ENCODE measurements at places on chromosomes 3 and 15. TPM values are rescaled to one million over a fixed set of nuclear protein-coding genes. Genes with fewer than 3 reads are reported as not detected.

ABI3BP gene
- total RNA-seq: not detected

KBTBD12 gene
- total RNA-seq: not detected

LMAN1L gene
- 3.8 TPM for total RNA-seq

CADM2 gene
- total RNA-seq: not detected

TIMP4 gene
- not detected for total RNA-seq

VILL gene
- 18.4 TPM for total RNA-seq

SERPINI2 gene
- not detected for total RNA-seq

MASP1 gene
- not detected for total RNA-seq

CCDC39 gene
- total RNA-seq: not detected
